ENCODE measurements at places on chromosomes 7 and 10. TPM values are rescaled to one million over a fixed set of nuclear protein-coding genes. Genes with fewer than 3 reads are reported as not detected.

GRCh38 chr10:119413093-119413453 lies 129.4 kb downstream of the RGS10 start:
- peaks cover 14% of the 10 kb centered on the region for H3K27me3 ChIP-seq
- no peaks in the 10 kb centered on the region for H3K36me3 ChIP-seq
- no peak overlapping the region for H3K27ac ChIP-seq

GRCh38 chr7:132485136-132485535 lies 91.1 kb downstream of the PLXNA4 start:
- H3K4me1 ChIP-seq = no peaks in the 10 kb centered on the region
- H3K36me3 ChIP-seq = no peaks in the 10 kb centered on the region
- H3K4me3 ChIP-seq = no peak overlapping the region
- no peak for DNase-seq

The AGAP5 gene
- total RNA-seq = 5.6 TPM

GRCh38 chr10:16941870-16942269 lies 124.6 kb upstream of the RSU1 start:
- no peak for DNase-seq
- no peaks in the 10 kb centered on the region for H3K36me3 ChIP-seq
- H3K4me3 ChIP-seq = no peak overlapping the region
- peaks cover 7% of the 10 kb centered on the region for H3K4me1 ChIP-seq
- no peak overlapping the region for H3K27ac ChIP-seq
- no peaks in the 10 kb centered on the region for H3K27me3 ChIP-seq

DNA sequence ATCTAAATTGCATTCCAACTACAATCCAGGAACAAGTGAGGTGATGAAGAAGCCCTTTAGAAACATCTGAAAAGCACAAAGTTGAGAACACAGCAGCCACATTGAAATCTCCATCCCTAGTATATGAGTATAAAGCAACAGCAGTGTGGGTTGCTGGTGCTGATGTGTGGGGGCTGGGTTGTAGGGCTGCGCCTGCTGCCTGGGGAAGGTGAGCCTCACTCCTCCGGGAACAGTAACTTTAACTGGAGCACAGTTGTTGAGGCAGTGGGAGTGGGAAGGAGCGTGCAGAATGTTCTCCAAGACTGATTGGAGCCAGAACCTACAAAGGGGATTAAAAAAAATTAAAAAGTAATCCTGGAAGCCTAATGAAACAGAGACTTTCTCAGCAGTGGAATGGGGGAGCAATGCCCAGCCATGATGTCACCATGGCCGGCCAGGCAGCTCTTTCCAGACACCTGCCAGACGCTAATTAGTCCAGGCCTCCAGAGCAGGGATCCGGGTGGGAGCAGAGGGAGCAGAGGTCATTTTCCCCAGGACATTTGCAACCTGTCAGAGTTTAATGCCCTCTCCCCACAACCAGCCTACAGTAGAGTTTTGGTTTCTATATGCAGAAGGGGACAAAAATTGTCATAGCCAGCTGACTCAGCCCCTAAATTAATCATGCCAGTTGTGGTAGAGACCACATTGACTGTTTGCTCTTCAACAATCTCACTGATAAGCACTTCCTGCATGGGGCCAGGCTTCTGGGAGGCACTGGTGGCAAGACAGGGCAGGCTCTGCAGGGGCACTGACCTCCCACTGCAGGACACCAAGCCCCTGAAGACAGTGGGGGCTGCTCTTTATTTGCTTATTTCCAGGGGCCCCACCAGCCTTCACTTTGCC lies 133.0 kb upstream of the ZNF32 start:
- H3K27ac ChIP-seq = no peak overlapping the region
- no peaks in the 10 kb centered on the region for H3K27me3 ChIP-seq
- DNase-seq = peak; percentile 2
- H3K4me3 ChIP-seq = no peak overlapping the region

DNA sequence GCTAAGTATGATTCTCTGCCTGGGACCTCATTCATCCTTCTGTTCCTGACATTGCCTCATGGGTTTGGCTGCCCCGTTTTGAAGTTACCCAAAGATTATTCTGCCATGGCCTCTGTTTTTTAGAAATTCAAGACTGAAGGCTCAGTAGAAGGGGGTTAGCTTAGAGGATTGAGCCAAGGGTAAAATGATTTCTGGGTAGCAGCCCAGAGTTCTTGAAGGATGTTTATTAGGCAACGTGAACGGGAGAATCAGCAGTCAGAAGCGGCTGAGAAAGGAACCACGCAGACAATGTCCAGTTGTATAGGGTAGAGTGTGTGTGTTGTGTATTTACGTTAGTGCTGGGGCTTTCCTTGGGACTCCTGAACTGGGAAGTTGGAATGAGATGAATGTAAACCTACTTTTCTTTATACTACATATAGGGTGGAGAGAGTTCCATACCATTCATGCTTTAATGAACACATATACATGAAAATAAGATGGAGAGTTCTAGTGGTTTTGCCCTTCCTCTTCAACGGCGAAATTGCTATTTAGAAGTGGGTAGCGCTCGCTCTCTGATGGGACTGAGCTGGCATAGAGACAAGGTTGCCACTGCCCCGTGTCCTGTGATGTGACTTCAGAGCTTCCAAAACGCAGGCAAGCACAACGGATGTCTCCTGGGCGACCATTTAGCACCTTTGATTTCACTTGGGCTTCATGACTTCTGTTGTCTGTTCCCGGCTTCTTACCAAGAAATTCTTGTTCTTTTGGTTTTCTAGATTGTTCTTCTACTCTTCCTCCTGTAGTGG lies 35.0 kb upstream of the IL15RA start:
- H3K4me3 ChIP-seq = no peak overlapping the region
- peaks cover 4% of the 10 kb centered on the region for H3K27me3 ChIP-seq
- no peak overlapping the region for H3K27ac ChIP-seq
- DNase-seq = no peak
- no peaks in the 10 kb centered on the region for H3K4me1 ChIP-seq

- H3K4me1 ChIP-seq = peaks cover 2% of the 10 kb centered on the region
- H3K27ac ChIP-seq = no peak overlapping the region
- DNase-seq = no peak
- no peak overlapping the region for H3K4me3 ChIP-seq
- H3K27me3 ChIP-seq = no peaks in the 10 kb centered on the region
Measured at GRCh38 chr7:135678612-135679575, 16.6 kb downstream of the STMP1 start.

DNA sequence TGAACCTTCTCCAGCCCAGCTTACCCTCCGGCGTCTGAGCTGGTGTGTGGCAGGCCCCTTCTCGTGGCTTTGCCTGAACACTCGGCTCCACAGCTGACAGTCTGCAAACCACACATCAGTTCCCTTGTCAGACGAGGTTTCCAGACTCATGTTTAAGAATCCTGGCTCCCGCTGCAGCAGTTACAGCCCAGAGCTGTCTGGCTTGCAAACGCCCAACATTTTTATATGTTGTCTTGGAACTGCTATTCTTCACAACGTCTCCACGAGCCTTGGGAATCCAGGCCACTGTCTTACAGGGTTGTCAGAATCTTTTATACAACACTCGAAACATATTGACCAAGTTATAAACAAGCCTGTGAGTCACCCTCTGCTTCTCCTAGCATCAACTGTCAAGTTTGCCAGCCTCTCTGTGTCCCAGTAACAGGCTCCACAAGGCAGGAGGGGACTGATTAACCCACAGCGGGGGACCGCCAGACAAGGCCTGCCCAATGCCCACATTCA lies 68.1 kb downstream of the TNS3 start:
- DNase-seq = no peak
- peaks cover 10% of the 10 kb centered on the region for H3K27me3 ChIP-seq
- H3K4me1 ChIP-seq = no peaks in the 10 kb centered on the region
- no peak overlapping the region for H3K4me3 ChIP-seq
- H3K36me3 ChIP-seq = no peaks in the 10 kb centered on the region

GRCh38 chr10:111650088-111650487 lies 533.5 kb downstream of the GPAM start:
- H3K4me3 ChIP-seq = no peak overlapping the region
- H3K27me3 ChIP-seq = no peaks in the 10 kb centered on the region
- no peaks in the 10 kb centered on the region for H3K4me1 ChIP-seq
- no peak for DNase-seq

The RAMP3 gene
- not detected for total RNA-seq

GRCh38 chr7:155578016-155578415 lies 31.7 kb upstream of the CNPY1 start:
- no peak overlapping the region for H3K27ac ChIP-seq
- peaks cover 90% of the 10 kb centered on the region for H3K27me3 ChIP-seq
- H3K36me3 ChIP-seq = no peaks in the 10 kb centered on the region
- peaks cover 3% of the 10 kb centered on the region for H3K4me1 ChIP-seq

The RINT1 gene
- 52.1 TPM for total RNA-seq

DNA sequence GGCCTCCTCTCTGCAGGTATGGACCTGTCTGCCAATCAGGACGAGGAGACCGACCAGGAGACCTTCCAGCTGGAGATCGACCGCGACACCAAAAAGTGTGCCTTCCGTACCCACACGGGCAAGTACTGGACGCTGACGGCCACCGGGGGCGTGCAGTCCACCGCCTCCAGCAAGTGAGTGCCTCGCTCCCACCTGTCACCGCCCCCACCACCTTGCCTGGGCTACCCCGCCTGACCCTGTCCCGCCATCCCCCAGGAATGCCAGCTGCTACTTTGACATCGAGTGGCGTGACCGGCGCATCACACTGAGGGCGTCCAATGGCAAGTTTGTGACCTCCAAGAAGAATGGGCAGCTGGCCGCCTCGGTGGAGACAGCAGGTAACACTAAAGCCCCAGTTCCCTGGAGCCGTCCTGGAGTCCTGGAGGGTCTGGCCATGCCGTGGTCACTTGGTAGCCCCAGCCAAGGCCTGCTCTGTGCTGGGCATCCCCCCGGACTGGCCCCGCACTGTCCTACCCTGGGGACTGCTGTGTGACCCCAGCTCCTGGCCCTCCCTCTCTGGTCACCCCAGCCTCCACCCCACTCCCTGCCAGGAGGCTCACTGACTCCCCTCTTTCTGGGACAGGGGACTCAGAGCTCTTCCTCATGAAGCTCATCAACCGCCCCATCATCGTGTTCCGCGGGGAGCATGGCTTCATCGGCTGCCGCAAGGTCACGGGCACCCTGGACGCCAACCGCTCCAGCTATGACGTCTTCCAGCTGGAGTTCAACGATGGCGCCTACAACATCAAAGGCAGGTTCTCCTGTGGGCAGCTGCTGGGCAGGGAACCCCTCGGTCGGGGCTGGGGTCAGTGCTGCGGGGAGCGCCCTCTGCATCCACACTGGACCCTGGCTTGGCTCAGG lies 178.0 kb downstream of the RNF216 start:
- no peak overlapping the region for H3K27ac ChIP-seq
- H3K4me1 ChIP-seq = peaks cover 56% of the 10 kb centered on the region
- no peak for DNase-seq
- H3K27me3 ChIP-seq = no peaks in the 10 kb centered on the region
- no peak overlapping the region for H3K4me3 ChIP-seq

- peaks cover 6% of the 10 kb centered on the region for H3K4me1 ChIP-seq
- no peaks in the 10 kb centered on the region for H3K27me3 ChIP-seq
- H3K36me3 ChIP-seq = no peaks in the 10 kb centered on the region
- DNase-seq = no peak
- H3K27ac ChIP-seq = no peak overlapping the region
Measured at GRCh38 chr10:35130663-35131062, 4.0 kb downstream of the CREM start.

- H3K27me3 ChIP-seq = no peaks in the 10 kb centered on the region
- no peak overlapping the region for H3K4me3 ChIP-seq
- no peaks in the 10 kb centered on the region for H3K36me3 ChIP-seq
- no peak overlapping the region for H3K27ac ChIP-seq
- no peak for DNase-seq
- no peaks in the 10 kb centered on the region for H3K4me1 ChIP-seq
Measured at GRCh38 chr7:123096976-123097375, 101.5 kb upstream of the TAS2R16 start.

- no peak overlapping the region for H3K27ac ChIP-seq
- no peaks in the 10 kb centered on the region for H3K4me1 ChIP-seq
- H3K36me3 ChIP-seq = no peaks in the 10 kb centered on the region
- H3K27me3 ChIP-seq = peaks cover 16% of the 10 kb centered on the region
- no peak overlapping the region for H3K4me3 ChIP-seq
- DNase-seq = no peak
Measured at GRCh38 chr7:137753948-137754851, 92.6 kb downstream of the DGKI start.

The MLXIPL gene
- total RNA-seq = 11.8 TPM

GRCh38 chr10:3803295-3803926 lies 18.4 kb upstream of the KLF6 start:
- H3K27ac ChIP-seq = peak overlapping the region; percentile 95
- no peaks in the 10 kb centered on the region for H3K27me3 ChIP-seq
- H3K36me3 ChIP-seq = no peaks in the 10 kb centered on the region
- H3K4me3 ChIP-seq = no peak overlapping the region
- DNase-seq = peak; percentile 60
- H3K4me1 ChIP-seq = peaks cover 58% of the 10 kb centered on the region

GRCh38 chr10:119166118-119166500 lies 595 bp upstream of the SFXN4 start:
- H3K27me3 ChIP-seq = no peaks in the 10 kb centered on the region
- peak overlapping the region; percentile 97 for H3K27ac ChIP-seq
- peaks cover 50% of the 10 kb centered on the region for H3K36me3 ChIP-seq
- DNase-seq = no peak
- H3K4me3 ChIP-seq = peak overlapping the region; percentile 64

GRCh38 chr10:30027057-30028005 lies 32.1 kb downstream of the JCAD start:
- peaks cover 54% of the 10 kb centered on the region for H3K27me3 ChIP-seq
- no peak overlapping the region for H3K4me3 ChIP-seq
- no peaks in the 10 kb centered on the region for H3K36me3 ChIP-seq
- DNase-seq = peak; percentile 16
- H3K4me1 ChIP-seq = peaks cover 13% of the 10 kb centered on the region

GRCh38 chr7:111438369-111439289 lies 123.7 kb downstream of the IMMP2L start:
- H3K4me1 ChIP-seq = peaks cover 27% of the 10 kb centered on the region
- peak overlapping the region; percentile 77 for H3K27ac ChIP-seq
- DNase-seq = peak; percentile 92
- no peak overlapping the region for H3K4me3 ChIP-seq
- no peaks in the 10 kb centered on the region for H3K27me3 ChIP-seq
- peaks cover 24% of the 10 kb centered on the region for H3K36me3 ChIP-seq

The TRIL gene
- not detected for total RNA-seq

DNA sequence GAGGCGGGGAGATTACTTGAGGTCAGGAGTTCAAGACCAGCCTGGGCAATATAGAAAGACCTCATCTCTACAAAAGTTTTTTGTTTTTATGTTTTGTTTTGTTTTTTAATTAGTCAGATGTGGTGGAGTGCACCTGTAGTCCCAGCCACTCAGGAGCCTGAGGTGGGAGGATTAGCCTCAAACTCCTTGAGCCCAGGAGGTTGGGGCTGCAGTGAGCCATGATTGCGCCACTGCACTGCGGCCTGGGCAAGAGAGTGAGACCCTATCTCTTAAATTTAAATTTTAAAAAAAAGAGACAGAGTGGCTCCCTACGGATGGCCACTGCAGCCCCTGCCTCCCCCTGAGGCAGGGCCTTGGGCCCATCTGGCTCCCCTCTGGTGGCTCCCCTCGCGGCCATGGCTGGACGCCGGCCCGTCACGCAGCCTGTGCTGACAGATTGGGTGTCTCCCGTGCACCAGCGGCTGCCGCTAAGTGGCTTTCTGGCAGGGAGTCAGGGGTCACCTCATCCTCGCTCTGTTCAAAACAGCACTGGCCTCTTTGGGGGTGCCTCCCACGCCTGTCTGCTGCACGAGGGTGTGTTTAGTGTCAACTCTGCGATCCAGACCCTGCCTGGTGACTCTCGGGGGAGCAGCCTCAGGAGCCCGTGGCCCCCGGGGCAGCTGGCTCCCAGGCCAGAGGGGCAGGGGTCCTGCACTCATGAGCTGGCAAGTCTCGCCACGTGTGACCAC lies 44.4 kb upstream of the ELN start:
- no peak overlapping the region for H3K4me3 ChIP-seq
- no peaks in the 10 kb centered on the region for H3K36me3 ChIP-seq
- H3K27ac ChIP-seq = no peak overlapping the region
- no peak for DNase-seq
- peaks cover 34% of the 10 kb centered on the region for H3K27me3 ChIP-seq
- peaks cover 22% of the 10 kb centered on the region for H3K4me1 ChIP-seq

- peak overlapping the region; percentile 13 for H3K27ac ChIP-seq
- H3K27me3 ChIP-seq = no peaks in the 10 kb centered on the region
- no peaks in the 10 kb centered on the region for H3K4me1 ChIP-seq
- H3K36me3 ChIP-seq = peaks cover 3% of the 10 kb centered on the region
Measured at GRCh38 chr7:107404740-107405537, 64.9 kb upstream of the GPR22 start.

Measured in K562 (cell line).